ENCODE measurements at places on chromosomes 2 and 18. TPM values are rescaled to one million over a fixed set of nuclear protein-coding genes. Genes with fewer than 3 reads are reported as not detected.

- no peak for DNase-seq
Observed at GRCh38 chr2:38751596-38752410, 642 bp upstream of the SRSF7 start.

GRCh38 chr18:58955738-58956137 lies 91.1 kb downstream of the ZNF532 start:
- DNase-seq: no peak

- no peak for DNase-seq
Observed at GRCh38 chr18:76806301-76806700, 16.1 kb upstream of the ZNF236 start.

The HNMT gene
- 14.4 TPM for total RNA-seq

- peak; percentile 89 for DNase-seq
Observed at GRCh38 chr2:131105156-131105949, at the start of gene PLEKHB2. Gene PLEKHB2 (plus strand): TSS chr2:131105336. CDS start chr2:131120942, 15,606 bp downstream.

The FAM228A gene
- 1.6 TPM for total RNA-seq

GRCh38 chr2:187658952-187659525 lies 104.8 kb upstream of the TFPI start:
- no peak for DNase-seq

The ATL2 gene
- total RNA-seq: 126 TPM

GRCh38 chr2:15797231-15797938 lies 143.0 kb upstream of the MYCN start:
- no peak for DNase-seq

DNA sequence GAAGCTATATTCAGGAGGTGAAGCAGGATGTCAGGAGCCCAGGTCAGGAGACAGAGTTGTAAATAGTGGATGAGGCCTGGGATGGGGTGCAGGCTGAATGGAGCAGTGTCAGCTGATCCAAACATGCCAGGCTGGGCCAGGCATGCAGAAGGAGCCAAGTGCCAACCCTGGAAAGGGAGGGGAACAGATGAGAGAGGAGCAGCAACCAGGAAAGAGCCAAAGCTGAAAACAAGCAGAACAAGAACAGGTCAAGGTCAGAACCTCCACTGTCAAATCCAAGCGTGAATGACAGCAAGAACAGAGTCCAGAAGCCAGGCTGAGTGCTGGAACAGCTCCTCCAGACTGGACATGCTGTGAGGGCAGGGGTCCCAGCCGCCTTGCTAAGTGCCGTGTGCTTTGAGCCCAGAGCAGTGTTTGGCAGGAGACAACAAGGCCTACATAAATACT lies 49.2 kb upstream of the PPP1CB start:
- peak; percentile 78 for DNase-seq

The TMEFF2 gene
- total RNA-seq: not detected

GRCh38 chr2:80002568-80003157 lies 301.9 kb downstream of the LRRTM1 start:
- no peak for DNase-seq

DNA sequence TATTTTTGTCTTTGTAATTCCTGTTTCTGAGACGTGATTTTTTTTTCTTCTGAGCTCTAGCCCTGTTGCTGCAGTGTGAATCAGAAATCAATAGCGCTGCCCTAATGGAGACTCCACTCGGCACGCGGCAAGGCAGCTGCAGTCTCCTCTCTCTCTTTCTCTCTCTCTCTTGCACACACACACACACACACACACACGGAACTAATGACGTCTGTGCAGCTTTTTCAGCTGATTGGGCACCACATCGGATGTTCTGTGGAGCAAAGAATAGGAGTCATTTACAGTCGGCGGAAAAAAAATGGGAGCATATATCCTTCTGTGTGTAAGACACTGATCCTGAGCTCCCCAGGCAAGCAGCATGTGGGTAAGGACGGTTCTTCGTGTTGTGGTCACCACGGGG lies 2.0 kb upstream of the MYT1L start:
- DNase-seq: no peak

The TRIM43 gene
- not detected for total RNA-seq

The LONRF2 gene
- total RNA-seq: 16.5 TPM

The GBX2 gene
- total RNA-seq: not detected

DNA sequence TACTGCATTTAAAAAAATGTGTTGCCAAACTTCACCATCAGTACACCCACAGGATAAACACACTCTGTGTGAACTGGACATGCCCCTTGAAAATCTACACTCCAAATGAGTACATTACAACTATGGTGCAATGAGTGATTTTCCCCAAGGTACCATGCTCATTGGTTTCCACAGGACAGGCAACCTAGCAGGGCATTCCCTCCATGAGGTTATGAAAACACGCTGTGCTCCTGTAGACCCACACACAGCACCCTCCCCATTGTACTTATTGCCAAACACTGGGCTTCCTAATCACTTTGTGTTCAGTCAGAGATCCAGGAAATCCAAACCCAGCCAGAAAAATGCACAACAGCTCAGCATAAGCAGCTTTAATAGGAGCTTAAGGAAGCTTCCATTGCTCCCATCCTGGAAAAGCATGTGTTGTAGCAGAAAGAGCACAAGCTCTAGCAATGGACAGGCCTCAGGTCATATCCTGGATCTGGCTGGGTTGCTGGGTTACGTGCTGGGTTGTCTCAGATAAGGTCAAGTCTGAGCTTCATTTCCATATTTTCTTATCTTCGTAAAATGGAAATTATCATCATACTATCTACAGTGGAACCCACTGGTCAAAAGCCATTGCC lies 20.8 kb upstream of the ATIC start:
- DNase-seq: no peak

DNA sequence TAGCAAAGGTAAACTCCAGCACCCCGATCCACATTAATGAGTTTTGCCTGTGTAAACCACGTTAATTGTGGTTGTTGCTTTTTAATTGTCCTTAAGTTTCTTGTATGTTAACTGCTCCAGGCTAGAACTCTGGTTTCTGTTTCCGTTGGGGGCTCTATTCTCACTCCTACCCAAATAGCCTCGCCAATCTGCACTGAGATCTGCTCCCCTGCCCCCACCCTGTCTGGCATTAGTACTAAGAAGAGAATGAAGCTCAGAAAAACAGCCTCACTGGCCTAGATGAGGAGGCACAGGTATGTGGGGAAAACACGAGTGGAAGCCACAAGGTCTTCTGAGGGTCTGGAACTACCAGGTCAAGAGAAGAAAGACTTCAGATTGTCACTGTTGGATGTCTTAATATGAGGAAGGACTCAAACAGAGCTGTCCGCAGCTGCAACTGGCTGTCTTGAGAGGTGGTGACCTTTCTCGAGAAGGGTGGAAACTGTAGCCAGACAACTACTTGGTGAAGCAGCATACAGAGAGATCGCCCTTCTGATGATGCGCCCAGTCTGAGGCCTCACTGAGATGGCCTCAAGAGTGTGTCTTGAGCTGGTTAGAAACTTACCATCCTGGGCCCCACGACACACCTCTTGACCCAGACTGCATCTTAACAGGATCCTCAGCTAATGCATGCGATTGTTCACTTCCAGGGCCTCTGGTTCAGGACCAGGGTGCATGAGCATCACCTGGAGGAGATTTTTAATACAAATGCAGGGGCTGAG lies 73.1 kb downstream of the TGOLN2 start:
- DNase-seq: no peak

DNA sequence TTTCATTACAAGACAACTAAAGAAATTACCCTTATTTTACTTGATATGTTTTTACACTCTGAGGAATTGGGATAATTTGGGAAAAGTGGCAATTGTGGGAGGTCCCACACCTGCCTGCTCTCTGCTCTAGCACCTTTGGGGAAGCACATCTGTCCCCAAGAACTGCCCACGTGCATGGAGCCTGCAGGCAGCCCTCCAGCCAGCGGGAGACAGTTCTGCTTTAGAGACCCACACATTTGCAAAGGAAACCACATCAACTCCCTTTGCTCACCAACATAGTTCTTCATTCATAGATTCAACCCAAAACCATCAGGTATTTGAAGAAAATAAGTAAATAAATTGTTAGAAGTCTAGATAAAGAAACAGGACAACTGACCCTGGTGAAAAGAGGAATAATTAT lies 239.9 kb upstream of the ID2 start:
- no peak for DNase-seq

The CIB4 gene
- total RNA-seq: 0.45 TPM

The ACADL gene
- total RNA-seq: 97.0 TPM

GRCh38 chr2:100106460-100106859 lies 35.9 kb downstream of the AFF3 start:
- DNase-seq: no peak

DNA sequence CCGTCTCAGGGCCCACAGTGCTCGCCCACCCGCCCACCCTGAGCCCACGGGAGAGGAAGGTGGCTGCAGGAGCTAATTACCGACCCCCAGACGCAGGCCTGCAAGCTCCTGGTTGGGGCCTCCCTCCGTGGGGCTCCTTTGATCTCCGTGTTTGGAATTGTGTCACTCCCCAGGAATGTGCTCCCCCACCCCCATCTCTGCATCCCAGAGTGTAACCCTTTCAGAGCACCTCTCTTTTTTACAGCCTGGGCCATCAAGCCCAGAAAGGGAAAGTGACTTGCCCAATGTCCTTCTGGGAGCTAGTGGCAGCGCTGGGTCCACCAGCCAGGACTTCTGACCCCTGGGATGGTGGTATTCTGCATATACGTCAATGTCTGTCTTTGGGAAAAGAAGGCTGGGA lies 335.1 kb downstream of the CYRIA start:
- no peak for DNase-seq

DNA sequence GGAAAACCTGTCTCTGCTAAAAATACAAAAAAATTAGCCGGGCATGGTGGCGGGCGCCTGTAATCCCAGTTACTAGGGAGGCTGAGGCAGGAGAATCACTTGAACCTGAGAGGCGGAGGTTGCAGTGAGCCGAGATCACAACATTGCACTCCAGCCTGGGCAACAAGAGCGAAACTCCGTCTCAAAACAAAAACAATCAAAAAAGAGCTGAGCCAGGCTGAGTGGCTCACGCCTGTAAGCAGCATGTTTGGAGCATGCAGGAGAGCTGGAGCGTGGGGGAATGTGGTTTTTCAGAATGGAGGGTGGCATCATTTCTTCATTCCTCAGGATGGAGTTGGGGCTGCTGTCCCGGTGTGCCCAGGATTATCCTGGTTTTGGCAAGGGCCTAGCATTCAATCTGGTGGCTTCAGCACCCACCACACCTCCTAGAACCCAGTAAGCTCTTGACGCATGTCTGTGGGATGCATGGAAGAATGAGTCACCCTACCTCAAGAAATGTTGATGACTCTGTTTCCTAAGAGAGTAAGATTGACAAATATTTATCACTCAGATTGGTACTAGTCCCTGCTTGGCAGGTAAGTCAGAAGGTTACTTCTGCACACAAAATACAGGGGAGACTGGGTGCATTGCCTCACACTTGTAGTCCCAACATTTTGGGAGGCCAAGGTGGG lies 90.2 kb upstream of the ODC1 start:
- no peak for DNase-seq

DNA sequence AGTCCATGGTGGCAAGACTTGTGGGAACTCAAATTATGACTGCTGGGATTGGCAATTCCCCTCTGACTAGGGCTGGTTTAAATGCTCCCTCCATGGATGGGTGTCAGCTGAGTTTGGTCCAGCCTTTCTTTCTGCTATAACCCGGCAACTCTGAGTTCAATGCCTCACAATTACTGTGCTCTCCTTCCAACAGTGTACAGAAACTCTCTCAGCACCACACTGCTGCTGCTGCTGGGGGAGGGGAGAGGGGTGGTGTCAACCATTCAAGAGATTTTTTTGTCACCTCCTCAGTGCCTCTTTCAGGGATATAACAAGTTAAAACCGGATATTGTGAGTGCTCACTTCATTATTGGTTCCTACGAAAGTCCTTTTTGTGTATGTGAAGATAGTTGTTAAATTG lies 830.3 kb upstream of the NXPH2 start:
- no peak for DNase-seq

GRCh38 chr18:3103576-3103975 lies 90.6 kb upstream of the LPIN2 start:
- no peak for DNase-seq

- no peak for DNase-seq
Observed at GRCh38 chr18:54807303-54807702, 21.0 kb upstream of the RAB27B start.

The PLGLB2 gene
- total RNA-seq: 3.3 TPM

GRCh38 chr2:232757905-232758304 lies 18.5 kb downstream of the KCNJ13 start:
- no peak for DNase-seq

DNA sequence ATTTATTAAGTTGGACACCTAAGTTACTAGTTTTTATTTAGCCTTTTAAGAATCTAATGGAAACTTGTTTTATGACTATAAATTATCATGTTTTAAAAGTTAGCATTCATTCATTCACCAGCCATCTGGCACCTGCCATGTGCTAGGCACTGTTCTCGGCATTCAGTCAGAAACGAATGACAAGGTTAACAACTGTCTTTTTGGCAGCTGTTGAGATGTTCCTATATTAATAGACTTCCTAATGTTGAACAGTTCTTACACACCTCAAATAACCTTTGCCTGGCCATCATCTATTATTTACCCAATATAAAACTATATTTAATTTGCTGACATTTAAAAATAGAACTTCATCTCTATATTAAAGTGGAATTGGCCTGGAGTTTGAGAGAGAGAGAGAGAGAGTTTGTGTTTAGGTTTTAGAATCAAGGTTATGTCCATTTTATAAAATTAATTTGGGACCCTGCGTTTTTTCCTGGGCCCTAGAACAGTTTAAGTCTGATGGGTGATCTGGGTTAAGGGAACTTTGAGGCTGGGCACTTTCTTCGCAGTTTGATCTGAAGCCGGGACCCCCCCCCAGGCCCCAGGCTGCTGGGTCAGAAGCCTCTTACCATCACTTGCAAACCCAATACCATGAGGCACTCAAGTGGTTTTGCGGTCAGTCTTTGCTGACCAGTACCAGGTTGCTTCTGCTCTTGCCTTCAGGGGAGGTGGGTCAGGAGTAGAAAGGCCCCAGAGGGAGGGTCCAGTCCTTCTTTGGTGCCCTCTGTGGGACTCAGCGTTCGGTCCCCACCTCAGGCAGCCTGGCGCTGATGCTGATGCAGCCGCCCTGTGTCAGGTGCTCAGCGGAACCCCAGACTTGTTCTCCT lies 48.3 kb upstream of the ASB1 start:
- DNase-seq: no peak

DNA sequence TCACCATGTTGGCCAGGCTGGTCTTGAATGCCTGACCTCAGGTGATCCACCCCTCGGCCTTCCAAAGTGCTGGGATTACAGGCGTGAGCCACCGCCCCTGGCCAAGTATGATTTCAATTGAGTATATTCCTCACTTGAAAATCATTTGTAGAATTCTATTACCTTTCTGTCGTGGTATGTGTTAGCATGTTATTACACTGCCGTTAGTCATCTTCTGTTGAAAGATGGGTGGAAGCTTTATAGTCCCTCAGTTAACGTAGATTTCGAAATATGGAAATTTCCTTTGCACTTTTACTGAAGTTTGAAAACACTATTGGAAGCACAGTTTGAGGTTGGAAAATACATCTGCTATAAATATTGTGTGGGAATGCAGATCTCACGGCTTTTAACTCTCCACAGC lies 14.7 kb downstream of the NIFK start:
- no peak for DNase-seq

- DNase-seq: no peak
Observed at GRCh38 chr2:237670641-237671040, 43.3 kb downstream of the LRRFIP1 start.

GRCh38 chr18:63617915-63618234 lies 26.2 kb downstream of the SERPINB4 start:
- DNase-seq: no peak

The HJURP gene
- 0.27 TPM for total RNA-seq

Data from thyroid gland (tissue), 4 donors.